ENCODE measurements at places on chromosomes 3 and 15.

- DNase-seq: no peak
Observed at GRCh38 chr15:78321041-78321570, 19.0 kb upstream of the CRABP1 start.

DNA sequence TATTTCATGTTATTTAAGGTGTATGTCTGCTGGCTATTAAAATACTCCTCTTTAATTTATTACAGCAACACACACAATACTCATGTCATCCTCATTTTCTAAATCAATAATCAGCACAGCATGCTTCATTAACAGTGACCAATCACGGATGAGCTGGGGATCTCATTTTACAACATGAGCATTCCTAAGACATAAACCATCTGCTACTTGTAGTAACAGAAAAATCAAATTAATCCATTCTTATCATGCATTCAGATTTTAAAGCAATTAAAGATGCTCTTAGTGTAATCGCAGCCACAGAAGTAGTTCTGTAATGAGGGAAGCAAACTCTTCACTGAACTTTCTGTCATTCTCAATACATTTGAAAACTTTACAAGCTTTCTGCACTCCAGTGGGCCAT is 191.1 kb downstream of the TBC1D5 start:
- no peak for DNase-seq

GRCh38 chr15:32637704-32638103 is 3.8 kb upstream of the SCG5 start:
- DNase-seq: no peak

GRCh38 chr3:53142986-53143385 is 12.8 kb upstream of the RFT1 start:
- no peak for DNase-seq

GRCh38 chr3:86168512-86168911 is 822.4 kb downstream of the VGLL3 start:
- no peak for DNase-seq

GRCh38 chr3:50370594-50370993 is 11.3 kb upstream of the TMEM115 start:
- peak; percentile 56 for DNase-seq

- peak; percentile 96 for DNase-seq
Observed at GRCh38 chr15:56245871-56246814, 2.5 kb upstream of the RFX7 start.

GRCh38 chr3:8899876-8900460 is 63.3 kb downstream of the RAD18 start:
- DNase-seq: no peak

DNA sequence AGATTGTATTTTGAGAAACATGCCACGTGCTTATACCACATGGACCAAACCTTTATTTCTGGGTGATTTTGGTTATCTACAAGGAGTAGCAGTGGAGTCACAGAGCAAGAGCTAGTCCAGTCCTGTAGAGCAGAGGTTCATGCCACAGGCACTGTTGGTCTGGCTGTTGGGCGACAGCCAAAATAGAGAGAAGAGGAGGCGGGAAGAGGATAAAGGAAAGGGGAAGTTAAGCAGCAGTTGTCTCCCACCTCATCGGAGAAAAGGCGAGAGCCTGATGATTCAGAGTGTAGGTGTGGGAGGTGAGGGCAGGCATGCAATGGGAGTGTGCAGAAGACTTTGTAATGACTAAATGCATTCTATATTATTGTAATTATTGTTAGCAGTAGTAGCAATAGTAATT is 237.5 kb upstream of the ROPN1 start:
- no peak for DNase-seq

DNA sequence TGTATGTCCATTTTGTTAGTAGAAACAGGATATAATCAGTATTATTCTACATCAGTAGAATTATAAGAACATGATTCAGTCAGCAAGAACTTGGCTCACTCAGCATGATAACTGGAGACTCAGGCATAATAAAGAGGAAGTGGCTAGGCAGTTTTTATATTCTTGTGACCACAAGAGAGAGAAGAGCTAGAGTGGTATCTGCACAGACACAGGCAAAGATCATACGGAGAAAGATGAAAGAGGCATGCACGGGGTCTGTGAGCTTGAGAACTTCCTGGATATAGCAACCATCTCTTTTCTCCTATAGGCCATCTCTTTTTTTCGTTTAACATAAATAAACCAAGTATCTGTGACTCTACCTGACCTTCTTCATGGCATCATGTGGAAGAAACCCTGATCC is 46.8 kb downstream of the MYO5A start:
- no peak for DNase-seq

DNA sequence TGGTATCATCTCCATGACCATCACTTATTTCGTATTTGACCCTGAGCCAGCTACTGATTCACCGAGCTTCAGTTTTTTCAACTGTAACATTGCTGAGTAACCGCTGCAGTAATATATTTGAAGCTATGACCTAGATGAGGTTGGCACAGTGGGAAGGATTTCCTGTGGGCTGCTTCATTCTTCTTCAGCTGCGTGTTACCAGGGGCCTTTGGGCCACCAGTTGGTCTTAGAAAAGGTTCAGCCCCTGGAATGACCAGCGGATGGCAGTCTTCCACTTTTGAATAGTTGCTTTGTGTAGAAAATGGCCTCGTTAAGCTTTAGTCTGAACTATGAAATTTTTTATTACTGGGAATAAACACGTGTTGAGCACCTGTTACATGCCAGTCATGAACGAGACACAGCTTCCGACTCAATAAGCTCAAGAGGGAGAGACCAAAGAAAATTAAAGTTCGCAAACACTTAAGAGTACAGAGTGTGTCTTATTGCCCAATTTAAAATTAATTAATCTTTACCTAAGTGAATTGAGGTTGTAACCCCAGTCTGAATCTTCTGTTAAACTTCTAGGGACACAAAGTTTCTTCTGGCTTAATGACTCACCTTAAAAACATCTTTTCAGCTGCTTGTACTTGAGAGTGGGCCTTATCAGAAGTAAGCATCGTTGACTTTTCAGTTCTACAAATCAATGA is 57.6 kb upstream of the NR2E3 start:
- peak; percentile 60 for DNase-seq

- DNase-seq: no peak
Observed at GRCh38 chr3:157624801-157625200, 121.6 kb upstream of the VEPH1 start.

DNA sequence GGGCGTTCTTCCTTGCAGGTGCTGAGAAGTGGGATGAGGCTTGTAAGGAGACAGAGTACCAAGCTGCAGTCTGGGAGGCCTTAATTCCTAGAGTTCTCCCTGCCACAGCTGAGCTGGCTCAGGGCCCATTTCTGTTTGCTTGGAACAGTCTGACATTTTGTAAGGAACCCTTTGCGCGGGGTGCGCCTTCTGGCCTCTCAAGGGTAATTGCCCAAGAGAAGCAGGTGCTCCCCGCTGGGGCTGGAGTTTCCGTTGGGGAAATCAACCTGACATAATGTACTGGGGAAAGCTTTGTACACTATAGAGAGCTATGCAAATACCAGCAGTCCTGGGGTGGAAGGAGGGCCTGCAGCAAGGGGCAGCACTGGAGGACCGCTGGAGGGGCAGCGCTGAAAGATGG is 83.6 kb downstream of the HMG20A start:
- DNase-seq: no peak

DNA sequence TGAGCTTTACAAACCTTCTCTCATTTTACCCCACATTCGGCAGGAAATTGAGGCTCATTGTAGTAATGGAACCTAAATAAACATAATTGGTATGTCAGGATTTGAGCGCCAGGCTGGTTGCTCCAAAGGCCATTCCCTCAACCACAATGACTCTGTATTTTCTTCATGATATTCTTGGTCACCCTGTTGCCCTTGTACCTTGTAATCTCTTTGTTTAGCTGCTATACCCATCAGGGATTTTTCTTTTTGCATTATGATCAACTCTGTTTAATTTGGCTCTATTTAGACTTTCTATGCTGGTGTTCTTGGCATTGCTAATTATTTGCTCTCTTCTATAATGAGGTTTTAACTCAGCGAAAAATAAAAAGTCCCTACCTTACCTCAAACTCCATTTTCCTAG is 29.8 kb downstream of the DUOX2 start:
- DNase-seq: no peak

- DNase-seq: no peak
Observed at GRCh38 chr15:33101036-33101435, 93.5 kb downstream of the FMN1 start.

DNA sequence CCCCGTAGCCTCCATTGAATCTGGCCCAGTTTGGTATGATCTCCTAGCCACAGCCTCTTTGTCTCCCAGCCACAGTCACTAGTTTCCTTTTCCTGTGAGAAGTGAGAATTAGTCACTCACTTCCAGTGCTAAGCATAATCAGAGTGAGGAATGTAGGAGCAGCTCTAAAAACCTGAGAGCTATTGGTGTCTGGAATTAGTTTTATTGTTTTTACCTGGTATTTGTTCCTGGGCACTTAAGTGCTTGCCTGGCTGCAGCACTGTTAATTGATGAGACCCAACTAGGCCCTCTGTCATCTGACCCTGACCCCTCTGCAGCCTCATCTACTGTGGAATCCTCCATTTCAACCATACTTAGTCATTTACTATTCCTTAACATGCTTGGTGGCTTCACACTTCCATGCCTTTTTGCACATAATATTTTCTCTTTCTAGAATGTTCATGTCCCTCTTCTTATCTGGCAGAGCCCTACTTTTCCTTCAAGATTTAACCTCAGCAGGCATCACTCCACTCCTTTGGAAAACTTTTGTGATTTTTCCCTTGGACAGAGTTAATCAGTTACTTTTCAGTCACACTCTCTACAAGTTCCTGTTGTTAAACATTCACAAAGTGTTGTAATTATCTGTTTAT is 48.8 kb downstream of the PDE8A start:
- peak; percentile 86 for DNase-seq

GRCh38 chr3:139630542-139630941 is 47.2 kb downstream of the NMNAT3 start:
- DNase-seq: no peak

DNA sequence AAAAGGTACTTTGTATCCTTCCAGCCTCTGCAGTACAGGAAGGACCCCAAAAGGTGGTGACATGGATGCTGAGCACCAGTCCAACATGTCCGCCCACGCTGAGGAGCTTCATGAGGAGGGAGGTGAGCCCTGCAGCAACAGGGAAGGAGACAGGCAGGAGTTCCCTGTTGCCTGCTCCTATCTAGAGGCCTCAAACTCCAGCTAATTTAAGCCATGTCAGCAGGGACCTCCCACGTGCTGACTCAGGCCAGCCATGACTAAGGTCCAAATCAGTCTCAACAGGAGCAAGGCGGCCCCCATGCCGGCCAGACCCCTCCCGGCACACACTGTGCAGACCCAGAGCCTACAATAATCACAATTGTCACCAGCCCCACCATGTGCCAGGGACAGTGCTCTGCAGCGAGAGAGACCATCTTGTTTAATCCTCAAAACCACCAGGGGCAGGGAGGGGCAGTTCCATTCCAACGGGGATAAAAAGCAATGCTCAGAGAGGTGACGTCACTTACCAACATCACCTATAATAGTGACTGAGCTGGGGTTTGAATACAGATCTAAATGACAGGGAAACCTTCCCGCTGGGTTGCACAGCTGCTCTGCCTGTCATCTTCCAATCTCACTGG is 54.5 kb upstream of the GATA2 start:
- peak; percentile 48 for DNase-seq

DNA sequence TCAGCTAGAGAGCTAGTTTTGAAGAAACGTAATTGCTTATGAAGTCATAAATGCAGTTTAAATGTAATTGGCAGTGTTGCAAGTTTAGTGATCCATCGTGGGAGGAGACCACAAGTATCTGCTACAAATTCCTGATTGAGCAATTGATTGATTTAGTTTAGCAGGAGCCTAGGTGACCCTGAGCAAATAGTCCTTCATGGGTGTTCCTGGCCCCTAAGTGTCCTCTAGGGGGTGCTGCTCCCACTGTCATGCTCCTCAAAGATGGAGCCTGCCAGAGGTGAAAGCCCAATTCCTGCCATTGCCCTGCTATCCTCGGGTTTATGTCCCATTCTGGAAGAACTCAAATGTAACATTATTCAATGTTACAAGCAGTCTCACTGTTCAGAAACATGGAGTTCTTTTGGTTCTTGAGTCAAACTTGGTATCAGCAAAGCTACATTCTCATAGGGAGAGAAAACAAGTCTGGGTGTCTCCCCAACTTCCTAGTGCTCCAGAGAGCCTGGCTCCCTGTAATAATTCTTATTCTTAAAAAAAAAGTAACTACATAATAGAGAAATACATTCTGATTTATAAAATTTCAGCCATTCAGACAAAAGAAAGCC is 29.8 kb upstream of the SENP5 start:
- peak; percentile 80 for DNase-seq

- no peak for DNase-seq
Observed at GRCh38 chr15:93683651-93684050, 547.7 kb upstream of the MCTP2 start.

DNA sequence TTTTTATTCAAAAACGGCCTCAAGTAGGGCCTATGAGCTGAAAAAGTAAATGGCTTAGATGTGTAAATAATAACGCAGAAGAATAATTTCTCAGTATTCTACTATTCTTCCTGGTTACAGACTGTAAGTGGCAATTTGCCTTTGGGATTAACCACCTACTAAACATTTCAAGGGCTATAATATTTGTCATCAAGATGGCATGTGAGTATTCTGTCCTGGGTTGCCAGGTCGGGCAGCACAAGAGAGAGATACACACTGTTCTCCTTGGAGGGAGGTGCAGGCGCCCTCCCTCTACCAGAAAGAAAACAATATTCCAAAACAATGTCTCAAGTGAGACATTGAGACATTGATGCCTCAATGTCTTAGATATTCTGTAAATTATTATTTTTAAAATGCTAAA is 278.4 kb downstream of the OCA2 start:
- no peak for DNase-seq

DNA sequence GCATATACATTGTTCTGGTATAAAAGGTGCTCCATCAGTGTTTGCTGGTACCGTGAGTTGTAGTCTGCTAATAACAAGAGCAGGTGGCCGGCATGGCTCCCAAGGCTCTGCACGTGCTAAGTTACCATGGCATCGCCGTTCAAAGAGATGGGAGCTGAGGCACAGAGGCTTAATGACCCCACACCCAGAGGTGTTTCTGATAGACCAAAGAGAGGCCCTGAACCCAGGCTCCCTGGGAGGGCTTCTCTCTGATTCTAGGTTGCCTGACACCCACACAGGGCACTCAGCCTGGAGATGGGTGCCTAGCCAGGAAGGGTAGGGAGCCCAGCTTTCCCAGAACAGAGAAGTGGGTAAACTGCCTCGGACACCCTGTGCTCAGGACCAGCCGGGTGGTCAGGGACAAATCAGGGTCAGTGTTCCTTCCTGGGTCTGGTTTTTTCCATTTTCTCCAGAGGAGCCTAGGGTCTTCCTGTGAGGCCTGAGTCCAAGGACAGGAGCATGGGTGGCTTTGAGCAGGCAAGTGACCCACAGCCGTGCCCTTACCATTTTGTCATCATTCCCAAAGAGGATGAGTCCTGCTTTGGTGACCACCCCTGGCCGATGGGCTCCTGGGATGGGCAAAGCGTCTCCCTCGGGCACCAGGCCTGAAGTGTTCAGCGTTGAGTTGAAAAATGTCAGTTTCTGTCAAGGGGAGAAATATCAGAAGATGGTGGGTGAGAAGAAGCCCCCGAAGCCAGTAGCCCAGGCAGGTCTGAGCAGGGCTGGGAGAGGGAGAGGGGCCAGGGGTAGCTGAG is 27.3 kb downstream of the ALDH1L1 start:
- DNase-seq: no peak

GRCh38 chr15:77964193-77964592 is 113.3 kb downstream of the TBC1D2B start:
- DNase-seq: no peak

- DNase-seq: no peak
Observed at GRCh38 chr3:100803711-100804110, 94.4 kb downstream of the TFG start.

GRCh38 chr3:77414881-77415280 is 375.0 kb downstream of the ROBO2 start:
- no peak for DNase-seq

GRCh38 chr3:128324911-128325592 is 141.6 kb downstream of the DNAJB8 start:
- DNase-seq: no peak
